ENCODE measurements at places on chromosomes 11 and 22. TPM values are rescaled to one million over a fixed set of nuclear protein-coding genes. Genes with fewer than 3 reads are reported as not detected.

The TMEM184B gene
- total RNA-seq: 56.5 TPM

The APOBEC3A gene
- not detected for total RNA-seq

The SSRP1 gene
- 143 TPM for total RNA-seq

The PIH1D2 gene
- 1.6 TPM for total RNA-seq

The EFCAB6 gene
- 0.27 TPM for total RNA-seq

The TRIM49D1 gene
- total RNA-seq: not detected

The ESAM gene
- 154 TPM for total RNA-seq

The VWA5A gene
- 18.2 TPM for total RNA-seq

The F2 gene
- not detected for total RNA-seq

The LAYN gene
- total RNA-seq: 2.5 TPM

The KRTAP5-2 gene
- total RNA-seq: not detected

The SCGB1D2 gene
- total RNA-seq: not detected

The DGCR6 gene
- 0.13 TPM for total RNA-seq

The FBXO7 gene
- 93.6 TPM for total RNA-seq

The MIAT gene
- 0.66 TPM for total RNA-seq

The ANO9 gene
- total RNA-seq: not detected

The FAT3 gene
- total RNA-seq: not detected

The HORMAD2 gene
- total RNA-seq: not detected

The XKR3 gene
- total RNA-seq: not detected

The KRTAP5-8 gene
- not detected for total RNA-seq

The ANKK1 gene
- 0.07 TPM for total RNA-seq

The PHRF1 gene
- 37.8 TPM for total RNA-seq

The CNIH2 gene
- 0.13 TPM for total RNA-seq

The CLCF1 gene
- total RNA-seq: 2.3 TPM

The DEFB131B gene
- total RNA-seq: not detected

The TSGA10IP gene
- total RNA-seq: not detected

The TEX54 gene
- total RNA-seq: not detected

The PNPLA5 gene
- not detected for total RNA-seq

The SPON1 gene
- total RNA-seq: not detected

The PGA5 gene
- total RNA-seq: not detected

The CCDC87 gene
- total RNA-seq: 0.50 TPM

The TLCD5 gene
- 8.8 TPM for total RNA-seq

The CD59 gene
- 1,479 TPM for total RNA-seq

The ME3 gene
- total RNA-seq: 41.0 TPM

The CHRDL2 gene
- not detected for total RNA-seq

The RAB36 gene
- 3.3 TPM for total RNA-seq

The NRIP3 gene
- total RNA-seq: 20.0 TPM

The SLC6A5 gene
- not detected for total RNA-seq

The GP1BB gene
- total RNA-seq: 1.3 TPM

The CREB3L1 gene
- 2.4 TPM for total RNA-seq

The APOL1 gene
- total RNA-seq: 8.5 TPM

The SYT7 gene
- total RNA-seq: 0.36 TPM

The GPHA2 gene
- not detected for total RNA-seq

The LGALS12 gene
- total RNA-seq: not detected

The CYP2D6 gene
- 0.13 TPM for total RNA-seq

The OR8G5 gene
- not detected for total RNA-seq

The KRTAP5-1 gene
- total RNA-seq: not detected

The SGSM1 gene
- 0.50 TPM for total RNA-seq

The ROBO4 gene
- 265 TPM for total RNA-seq

The GALNT18 gene
- 5.5 TPM for total RNA-seq

The RAPSN gene
- 0.07 TPM for total RNA-seq

The NPTXR gene
- 1.3 TPM for total RNA-seq

The SMC1B gene
- not detected for total RNA-seq

The OR5D18 gene
- total RNA-seq: not detected

The SNU13 gene
- 87.7 TPM for total RNA-seq

The SMTNL1 gene
- not detected for total RNA-seq

The ZNF280B gene
- total RNA-seq: 2.2 TPM

All from thoracic aorta endothelial cell (primary cell).